ENCODE measurements at places on chromosomes 4 and X.

GRCh38 chrX:105972690-105973386, 65.7 kb downstream of the SERPINA7 start:
- no peak for DNase-seq

DNA sequence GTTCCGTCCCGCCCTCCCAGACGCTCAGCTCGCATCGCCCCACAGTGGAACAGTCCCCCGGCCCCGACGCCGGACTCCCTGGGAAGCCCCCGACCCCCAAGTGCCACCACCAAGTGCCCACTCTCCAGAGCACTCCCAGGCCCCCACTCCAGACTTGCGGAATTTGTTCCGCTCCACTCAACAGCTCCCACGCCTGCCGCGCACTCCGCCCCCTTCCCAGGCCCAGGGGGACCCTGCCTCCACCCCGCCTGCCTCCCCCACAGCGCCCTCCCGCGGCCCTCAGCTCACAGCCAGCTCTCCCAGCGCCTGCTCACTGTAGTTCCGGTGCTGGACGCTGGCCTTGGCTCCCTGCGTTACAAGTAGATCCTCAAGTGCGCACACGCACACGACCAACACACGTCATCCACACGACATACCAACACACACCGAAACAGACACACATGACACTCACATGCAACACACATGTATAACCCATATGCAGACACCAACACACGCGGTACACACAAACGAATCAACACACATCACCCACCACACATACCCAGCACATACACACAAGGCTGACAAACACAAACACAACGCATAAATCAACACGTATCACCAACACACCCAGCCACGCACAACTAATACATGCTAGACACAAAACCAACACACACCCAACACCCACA, 8.0 kb downstream of the MSX1 start:
- DNase-seq: peak; percentile 48

GRCh38 chr4:183589461-183590099, 69.4 kb downstream of the RWDD4 start:
- DNase-seq: peak; percentile 34

DNA sequence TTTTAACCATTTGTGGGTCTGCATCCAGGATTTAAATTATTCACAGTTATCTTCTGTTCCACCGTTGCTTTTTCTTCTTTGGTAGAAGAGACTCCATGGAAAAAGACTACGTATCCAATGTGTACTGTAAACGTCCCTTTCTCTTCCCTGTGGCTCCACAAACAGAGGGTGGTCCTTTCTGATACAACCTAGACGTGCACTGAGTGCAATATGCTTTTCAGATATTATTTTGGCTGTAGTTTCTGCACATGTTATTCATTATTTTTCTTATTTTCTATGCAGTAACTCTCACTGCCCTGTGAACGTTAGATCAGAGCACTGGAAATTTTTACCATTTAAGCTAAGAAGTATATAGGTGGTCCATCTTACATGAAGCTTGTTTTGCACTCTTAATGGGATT, 72.7 kb downstream of the SHISA3 start:
- DNase-seq: no peak

GRCh38 chr4:56424697-56425514, 10.5 kb downstream of the PPAT start:
- DNase-seq: peak; percentile 30

GRCh38 chr4:163768014-163768413, 273.5 kb downstream of the TMA16 start:
- DNase-seq: no peak

DNA sequence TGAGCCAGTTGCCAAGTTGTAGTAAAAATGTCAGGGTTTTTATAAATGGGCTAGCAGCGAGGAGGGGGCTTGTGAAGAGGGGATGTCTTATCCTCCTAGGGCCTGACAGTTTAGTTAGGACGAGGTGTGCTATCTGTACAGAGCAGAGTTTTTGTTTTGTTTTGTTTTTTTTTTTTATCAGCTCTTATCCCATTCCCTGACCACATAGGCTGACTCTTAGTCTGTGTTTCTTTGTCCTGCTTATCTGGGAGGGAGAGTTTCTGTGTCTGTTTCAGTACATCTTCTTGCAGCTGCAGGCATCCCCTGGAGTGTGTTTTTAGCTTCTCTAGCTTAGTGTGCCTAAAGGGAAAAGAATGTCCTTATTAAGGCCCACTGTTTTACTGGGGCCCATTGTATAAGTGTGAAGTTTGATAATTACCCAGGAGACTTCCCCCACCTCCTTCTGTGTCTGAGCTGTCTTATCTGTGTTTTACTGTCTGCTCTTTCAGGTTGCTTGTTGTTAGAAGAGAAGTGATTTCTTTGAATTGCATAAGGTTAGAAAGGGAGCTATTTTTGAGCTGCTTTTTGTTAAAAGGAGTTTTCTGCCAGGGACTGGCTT, 32.0 kb downstream of the PAGE2 start:
- DNase-seq: no peak

- DNase-seq: no peak
Observed at GRCh38 chr4:155881555-155881954, 15.5 kb upstream of the ASIC5 start.

GRCh38 chrX:71239781-71240180, 14.2 kb downstream of the ZMYM3 start:
- no peak for DNase-seq

- DNase-seq: no peak
Observed at GRCh38 chrX:374596-374995, 12.1 kb downstream of the PPP2R3B start.

DNA sequence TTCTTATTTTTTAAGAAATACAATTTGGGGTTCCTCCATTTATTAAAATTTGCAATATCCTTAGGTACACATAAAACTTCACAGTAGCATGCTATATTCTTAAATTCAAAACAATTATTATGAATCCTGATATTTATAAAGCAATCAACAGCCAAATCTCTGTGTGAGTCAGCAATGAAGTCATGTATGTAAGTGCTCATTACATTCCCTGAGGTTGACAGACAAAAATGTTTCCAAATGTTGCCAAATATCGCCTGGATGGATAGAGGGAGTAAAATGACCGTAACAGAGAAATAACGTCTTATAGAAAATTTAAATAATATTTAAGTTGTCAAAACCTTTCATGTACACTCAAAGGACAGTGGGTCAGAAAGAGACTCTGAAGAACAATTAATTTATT, 220.0 kb downstream of the PCDH18 start:
- peak; percentile 70 for DNase-seq

- DNase-seq: no peak
Observed at GRCh38 chrX:110732266-110732665, 63.4 kb downstream of the CHRDL1 start.

GRCh38 chr4:37872310-37872988, 18.4 kb upstream of the TBC1D1 start:
- DNase-seq: no peak

DNA sequence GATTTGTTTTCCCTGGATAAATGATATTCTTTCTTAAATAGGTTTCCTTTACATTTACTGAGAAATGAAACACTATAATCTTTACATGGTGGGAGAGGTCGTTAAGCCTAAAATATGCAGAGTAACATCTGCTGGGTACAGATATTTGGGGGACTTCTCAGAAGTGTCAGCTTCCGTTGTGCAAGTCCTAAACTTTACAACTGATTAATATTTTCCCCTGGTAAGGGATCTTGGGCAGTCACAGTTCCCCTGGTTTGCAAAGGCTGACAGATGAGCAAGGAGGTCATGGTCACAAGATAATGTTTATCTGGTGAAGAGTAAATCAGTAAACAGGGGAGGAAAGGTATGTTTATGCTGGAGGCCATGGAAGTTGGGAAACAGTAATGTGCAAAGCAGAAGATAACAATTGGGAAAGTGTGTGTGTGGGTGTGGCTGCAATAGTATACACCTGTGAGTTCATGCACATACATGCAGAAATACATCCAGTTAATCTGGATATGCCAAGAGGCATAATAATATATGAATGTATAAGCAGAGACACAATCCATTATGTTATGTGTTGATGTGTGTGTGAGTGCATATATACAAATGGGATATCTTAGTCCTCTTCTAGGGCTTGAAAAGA, 508.2 kb upstream of the FAM241A start:
- DNase-seq: no peak

GRCh38 chr4:122562449-122562848, 58.4 kb downstream of the IL21 start:
- no peak for DNase-seq

DNA sequence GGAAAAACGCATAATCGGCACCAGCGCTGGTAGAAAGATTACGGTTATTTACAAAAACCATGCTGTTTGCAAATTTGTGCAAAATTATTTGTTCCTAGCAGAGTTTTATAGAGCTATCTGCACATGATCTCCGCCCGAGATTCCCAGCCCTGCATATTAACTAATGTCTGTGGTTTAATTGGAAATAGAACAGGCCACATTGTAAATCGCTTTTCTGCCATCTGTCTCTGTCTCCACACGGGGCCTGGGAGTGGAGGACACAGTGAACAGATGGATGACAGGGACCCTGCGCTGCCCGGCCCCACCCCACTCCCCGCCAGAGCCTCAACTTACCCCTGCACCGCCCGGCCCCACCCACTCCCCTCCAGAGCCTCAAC, 126.9 kb downstream of the FAM53A start:
- no peak for DNase-seq

DNA sequence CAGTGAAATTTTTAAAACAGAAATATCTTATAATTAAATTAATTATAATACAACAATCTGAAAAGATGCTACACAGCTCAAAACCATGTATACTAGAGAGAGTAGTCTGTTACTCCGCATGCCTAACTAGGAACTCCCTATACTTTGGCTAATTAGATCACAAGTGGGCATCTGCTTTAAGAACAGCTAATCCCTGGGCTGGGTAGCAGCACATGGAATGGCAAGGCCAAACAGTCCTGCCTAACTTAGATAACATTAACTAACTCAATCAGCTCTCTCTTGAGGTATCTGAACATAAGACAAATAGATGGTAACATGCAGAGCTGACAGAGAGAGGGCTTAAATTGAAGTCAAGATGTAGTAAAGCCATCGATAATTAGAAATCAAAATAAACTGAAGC, 9.9 kb downstream of the CHIC2 start:
- DNase-seq: no peak

GRCh38 chr4:99855678-99856077, 38.5 kb downstream of the LAMTOR3 start:
- DNase-seq: no peak

DNA sequence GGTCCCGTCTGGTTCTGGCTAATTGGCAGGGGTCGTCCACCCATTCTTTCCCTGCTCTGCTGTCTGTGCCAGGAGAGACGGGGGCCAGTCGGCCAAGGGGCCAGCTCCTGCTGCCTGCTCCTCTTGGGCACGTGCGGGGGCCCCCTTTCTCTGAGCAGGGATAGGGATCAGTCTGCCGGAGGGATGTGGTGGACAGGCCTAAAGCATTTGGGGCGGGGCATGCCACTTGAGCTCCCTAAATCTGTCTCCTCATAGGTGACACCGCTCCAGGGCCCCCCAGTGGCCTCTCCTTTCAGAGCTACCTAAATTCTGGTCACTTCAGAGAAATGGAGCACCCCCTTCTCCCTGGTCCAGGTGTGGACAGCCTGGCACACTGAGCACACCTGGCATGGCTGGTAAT, 4.2 kb upstream of the MSANTD1 start:
- no peak for DNase-seq

- no peak for DNase-seq
Observed at GRCh38 chrX:38165023-38165422, 55.6 kb downstream of the SRPX start.

DNA sequence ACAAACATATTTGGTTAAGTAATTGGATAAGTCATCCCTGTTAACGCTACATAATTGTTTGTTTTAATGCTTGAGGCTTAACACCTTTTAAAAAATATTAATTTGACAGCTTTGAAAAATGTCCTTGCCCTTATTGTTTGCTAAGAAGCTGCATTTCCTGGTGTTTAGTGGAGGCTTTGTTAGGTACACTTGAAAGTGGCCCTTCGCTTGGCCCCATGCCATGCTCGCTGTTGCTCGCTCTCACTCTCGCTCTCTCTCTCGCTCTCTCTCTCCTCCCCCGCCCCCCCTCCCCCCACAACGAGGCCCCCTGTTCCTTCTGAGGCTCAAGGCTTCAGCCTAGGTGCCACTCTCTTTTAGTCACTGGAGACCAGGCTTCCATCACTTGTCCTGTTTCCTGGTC, 139.6 kb downstream of the DCLK2 start:
- DNase-seq: no peak
